ENCODE measurements at places on chromosomes 7 and 10.

- peak; percentile 70 for DNase-seq
These were observed 18.8 kb upstream of the MET start for GRCh38 chr7:116653204-116653603.

DNA sequence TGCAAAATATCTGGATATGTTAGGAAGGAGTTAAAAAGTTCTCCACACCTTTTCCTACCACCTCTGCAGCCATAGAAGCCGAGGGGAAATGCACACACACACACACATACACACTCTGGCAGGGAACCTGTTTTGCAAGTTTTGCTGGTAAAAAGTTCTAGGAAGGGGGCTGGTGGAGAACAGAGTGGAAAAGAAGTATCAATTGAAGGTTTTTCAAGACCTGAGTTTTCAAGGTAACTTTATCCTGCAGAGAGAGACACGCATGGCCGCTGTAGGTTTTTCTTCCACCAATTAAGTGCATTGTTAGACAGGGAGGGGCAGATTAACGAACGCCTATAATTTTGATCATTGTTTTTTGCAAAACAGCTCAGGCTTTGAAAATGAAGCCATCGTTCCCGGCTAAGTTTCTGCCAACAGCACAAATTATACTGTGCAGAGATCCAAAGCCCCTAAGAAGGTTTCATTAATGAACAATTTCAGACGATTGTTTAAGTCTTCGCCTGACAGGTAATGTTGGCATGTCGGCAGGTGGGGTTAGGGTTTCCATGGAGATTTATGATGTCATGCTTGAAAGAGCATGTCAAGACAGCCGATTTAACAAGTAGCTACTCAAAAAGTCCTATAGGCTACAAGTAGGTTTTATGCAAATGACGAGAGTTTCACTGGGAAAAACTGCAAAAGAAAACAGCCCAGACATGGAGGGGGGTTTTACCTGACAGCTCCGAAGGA lies 29.7 kb downstream of the KIAA1217 start:
- DNase-seq, result no peak

DNA sequence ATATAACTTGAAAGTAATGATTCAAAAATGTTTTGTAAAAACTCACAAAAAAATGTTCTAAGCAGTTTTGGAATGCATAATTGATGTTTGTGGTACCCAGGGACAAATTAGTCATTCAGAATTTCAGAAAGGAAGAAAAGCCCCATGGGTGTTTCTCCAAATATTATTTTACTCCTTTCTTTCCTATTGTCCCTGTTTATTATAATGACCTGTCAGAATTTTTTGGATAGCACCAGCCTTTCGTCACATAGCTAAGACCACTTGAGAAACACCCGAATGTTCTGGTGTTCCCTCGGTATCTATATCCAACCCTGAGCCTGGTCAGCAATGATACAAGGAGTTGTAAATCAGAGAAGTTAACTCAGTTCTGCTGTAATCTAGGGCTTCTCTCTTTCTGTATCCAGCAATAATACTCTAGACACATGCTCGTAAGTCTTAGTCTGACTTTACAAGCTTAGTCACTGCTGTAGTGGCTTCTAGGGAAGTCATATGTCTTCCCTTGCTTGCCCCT lies 64.8 kb upstream of the MEOX2 start:
- no peak for DNase-seq

GRCh38 chr7:22549051-22549450 lies 49.1 kb upstream of the STEAP1B start:
- no peak for DNase-seq

DNA sequence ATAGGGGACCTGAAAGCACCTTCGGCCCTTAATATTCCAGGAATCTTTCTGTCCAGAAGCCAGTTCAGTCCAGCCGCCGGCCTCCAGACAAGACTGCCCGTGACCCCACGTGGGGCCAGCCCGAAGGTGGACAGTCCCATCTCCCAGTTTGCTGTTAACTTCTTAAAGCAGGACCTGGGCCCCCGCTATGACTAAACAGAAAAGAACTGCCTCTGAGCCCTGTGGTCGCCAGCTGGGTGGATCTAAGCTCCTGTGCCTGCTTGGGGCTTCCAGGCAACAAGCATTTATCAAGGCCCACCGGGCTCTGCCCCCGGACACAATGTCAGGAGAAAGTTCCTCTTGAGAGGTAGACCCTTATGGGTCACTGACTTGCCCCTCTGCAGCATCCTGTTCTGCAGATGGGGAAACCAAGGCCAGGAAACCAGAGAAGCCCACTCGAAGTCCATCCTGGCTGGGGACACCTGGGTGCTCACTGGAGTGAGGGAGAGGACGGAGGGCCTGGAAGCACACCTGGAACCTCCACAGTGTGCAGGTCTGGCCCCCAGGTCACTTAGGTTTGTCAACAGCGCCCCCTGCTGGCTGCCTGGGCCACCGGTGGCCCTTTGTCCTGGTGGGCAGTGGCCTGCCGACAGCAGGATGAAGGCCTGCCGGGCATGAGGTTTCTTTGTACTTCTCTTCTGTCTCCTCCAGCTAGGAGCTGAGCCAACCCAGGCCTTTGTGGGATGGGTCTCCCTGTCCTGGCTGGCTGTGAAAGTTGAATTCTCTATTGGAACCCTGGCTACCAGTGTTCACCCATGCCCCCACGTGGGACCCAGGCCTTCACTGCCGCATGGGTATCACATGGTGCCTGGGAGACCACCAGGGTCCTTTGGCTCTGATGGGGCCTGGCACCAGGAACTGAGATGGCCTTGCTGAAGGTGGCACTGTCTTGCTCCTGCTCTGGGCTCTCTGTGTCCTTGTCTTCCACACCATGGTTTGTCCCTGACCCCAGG lies 128.0 kb downstream of the ZMIZ1 start:
- DNase-seq, result no peak

DNA sequence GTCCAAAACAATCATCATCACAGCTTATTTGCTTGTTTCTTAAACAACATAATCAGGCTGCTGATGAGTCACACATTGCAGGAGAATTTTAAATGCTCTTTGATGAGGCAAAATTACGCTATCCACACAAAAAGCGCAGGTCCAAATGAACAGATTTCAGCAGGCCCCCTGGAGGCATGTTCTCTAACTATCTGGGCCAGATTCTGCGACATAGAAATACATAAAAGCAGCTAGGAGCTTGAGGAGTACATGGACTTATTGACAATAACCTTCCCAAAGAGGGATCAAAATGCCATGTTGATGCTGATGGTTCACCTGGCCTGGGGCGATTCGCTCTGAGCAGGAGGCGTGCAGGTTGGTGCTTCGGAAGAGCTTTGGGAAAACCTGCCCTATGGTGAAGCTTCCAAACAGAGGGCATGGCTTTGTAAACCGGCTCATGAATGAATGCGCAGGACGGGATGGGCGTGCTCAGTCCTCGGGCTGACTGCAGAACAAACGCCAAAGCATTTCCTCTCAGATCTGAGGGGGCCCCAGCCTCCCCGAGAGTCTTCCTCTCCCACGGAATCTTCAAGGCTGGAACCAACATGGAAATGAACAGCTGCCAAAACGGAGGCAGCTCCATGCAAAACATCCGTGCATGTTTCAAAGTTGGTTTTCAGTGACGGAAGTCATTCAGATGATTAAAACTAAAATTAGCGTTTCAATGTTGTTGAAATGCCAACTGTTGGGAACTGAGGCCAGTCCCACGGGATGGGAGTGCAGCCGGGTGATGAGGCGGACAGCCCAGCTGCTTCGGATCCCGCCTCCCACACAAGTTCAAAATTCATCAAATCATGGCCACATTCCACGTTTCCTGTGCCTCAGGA lies 179.6 kb downstream of the TCERG1L start:
- DNase-seq, result no peak

DNA sequence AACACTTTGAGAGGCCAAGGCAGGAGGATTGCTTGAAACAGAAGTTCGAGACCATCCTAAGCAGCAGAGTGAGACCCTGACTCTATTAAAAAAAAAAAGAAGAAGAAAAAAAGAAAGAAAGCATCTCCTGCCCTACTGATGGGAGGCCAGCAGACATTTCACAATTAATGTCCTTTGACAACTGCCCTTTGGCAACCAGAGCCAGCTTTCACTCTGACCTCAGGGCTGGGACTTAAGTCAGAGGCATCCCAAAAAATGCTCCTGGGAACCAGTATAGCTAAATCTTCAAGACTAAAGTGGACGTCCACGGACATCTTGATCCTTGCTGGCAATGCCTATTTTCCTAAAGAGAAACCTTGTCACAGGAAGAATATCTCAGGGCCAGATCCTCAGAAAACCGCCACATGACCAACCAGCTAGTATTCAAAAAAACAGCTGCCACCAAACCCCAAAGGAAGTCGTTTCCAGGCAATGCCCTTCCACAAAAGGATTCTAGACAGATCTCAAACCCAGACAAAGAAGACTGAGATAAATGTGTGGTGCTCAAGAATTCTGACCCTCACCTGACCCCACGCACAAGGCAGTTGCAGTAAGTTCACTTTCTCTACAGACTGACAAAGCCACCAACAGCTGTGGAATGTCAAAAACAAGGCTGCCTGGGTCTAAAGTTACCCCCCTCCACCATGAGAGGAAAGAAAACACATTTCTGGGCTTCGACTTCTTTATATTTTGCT lies 18.4 kb downstream of the GFRA1 start:
- DNase-seq, result no peak

- DNase-seq, result no peak
These were observed 19.0 kb upstream of the TMEM229A start for GRCh38 chr7:124051681-124052377.

DNA sequence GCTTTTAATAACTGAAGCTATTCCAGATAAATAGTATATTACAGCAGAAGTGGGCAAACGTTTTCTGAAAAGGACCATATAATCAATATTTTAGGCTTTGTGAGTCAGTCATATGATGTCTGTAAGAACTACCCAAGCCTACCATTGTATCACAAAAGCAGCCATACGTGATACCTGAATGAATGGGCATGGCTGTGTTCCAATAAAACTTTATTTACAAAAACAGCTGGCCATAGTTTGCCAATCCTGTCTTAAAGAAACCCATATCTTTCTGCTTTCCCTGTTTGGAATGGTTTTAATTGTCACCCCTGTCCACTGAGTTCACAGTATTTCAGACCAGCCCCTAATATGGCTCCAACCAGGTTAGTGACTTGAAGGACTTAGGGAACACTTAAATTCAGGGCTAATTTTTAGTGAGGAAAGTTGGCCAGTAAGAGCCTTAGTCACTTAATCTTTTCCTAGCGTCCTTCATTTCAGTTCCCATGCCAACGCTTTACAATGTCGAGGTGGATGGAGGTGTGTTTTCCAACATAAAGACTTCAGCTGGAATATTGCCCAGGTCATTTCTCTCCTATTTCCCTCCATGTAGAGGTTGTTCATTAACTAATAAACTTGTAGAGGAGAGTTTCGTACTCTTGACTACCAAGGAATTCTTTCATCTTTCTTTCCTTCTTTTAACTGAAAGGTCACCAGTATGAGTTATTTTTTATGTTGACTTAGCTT lies 184.5 kb downstream of the TRIL start:
- no peak for DNase-seq

- DNase-seq, result no peak
These were observed 73.0 kb upstream of the SFMBT2 start for GRCh38 chr10:7483848-7484247.

GRCh38 chr7:2242541-2243429 lies 759 bp downstream of the NUDT1 start:
- DNase-seq, result no peak

DNA sequence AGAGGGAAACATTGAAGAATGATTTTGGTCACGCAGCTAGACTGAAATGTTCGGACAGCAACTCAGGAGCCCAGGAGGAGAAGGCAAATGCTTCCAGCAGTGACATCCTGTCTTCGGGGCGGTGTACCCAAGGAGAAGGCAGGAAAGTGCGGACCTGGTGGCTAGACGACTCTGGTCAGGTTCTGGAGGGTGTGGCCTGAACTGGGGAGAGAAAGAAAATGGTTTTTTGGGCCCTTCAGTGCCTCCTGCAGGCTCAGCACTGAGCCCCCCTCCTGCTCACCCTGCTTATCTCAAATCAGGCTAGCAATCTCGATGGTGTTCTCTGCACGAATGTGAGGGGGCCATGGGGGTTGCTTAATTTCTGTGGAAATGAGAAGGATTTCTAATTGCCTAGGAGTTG lies 26.7 kb upstream of the TARP start:
- DNase-seq, result no peak

GRCh38 chr7:138370956-138371355 lies 89.1 kb upstream of the TRIM24 start:
- DNase-seq, result no peak

- no peak for DNase-seq
These were observed 566.9 kb downstream of the DNAJB6 start for GRCh38 chr7:157903710-157904109.

Data from ascending aorta (tissue), 2 donors.